K562 (cell line): ENCODE measurements at places on chromosomes 12 and 14. TPM values are rescaled to one million over a fixed set of nuclear protein-coding genes. Genes with fewer than 3 reads are reported as not detected.
A peak's percentile ranks its signal among the peaks of the same experiment; 100 is the strongest.

ZFHX2 gene
- 0.11 and 0.22 TPM in 2 replicates for total RNA-seq

TC2N gene
- total RNA-seq = 8.4 and 9.5 TPM in 2 replicates

RTN1 gene
- not detected in 2 replicates for total RNA-seq

GPRC5D gene
- not detected in 2 replicates for total RNA-seq

CIROP gene
- not detected in 2 replicates for total RNA-seq

DNA sequence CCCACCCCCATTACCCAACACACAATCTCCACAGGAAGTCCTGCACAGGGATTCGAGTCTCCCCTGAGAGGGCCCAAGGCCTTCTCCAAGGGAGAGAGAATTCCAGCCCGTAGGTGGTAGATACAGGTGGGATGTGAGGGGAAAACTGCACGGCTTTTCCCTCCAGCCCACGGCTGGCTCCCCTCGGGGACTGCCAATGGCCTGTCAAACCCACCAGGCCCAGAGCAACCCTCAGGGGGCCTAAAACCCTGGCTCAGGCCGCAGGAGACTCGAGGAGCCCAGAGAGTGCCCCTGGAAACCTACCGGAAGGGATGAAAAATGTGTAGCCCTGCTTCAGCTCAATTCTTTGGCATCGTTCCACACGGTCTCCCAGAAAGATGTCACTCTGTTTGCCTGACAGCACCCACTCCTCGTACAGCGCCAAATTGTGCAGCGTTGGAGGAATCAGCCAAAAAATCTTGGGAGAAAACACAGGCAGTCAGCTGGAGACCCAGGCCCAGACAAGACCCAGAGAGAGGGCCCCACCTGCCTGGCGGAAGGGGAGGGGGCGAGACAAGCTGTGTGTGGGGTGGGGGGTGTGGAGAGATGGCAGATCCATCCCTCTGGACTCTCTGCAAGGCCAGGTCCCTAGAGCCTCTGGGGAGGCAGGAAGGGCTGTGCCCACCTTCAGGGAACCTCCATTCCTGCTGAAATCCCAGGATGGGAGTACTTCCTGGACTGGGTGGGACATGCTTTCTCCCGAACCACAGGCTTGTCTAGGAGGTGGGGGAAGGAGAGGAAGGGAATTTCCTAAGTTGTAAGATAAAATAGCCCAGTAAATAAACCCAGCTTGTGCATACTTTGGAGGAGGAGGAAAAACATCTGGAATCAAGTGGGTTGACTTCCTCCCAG lies 48.1 kb downstream of the KDM2B start:
- no peak overlapping the region for H3K27ac ChIP-seq
- H3K36me3 ChIP-seq = peaks cover 18% of the 10 kb centered on the region; the same call in 2 of the 3 replicates
- H3K4me1 ChIP-seq = peaks cover 20% of the 10 kb centered on the region
- DNase-seq = no peak

DNA sequence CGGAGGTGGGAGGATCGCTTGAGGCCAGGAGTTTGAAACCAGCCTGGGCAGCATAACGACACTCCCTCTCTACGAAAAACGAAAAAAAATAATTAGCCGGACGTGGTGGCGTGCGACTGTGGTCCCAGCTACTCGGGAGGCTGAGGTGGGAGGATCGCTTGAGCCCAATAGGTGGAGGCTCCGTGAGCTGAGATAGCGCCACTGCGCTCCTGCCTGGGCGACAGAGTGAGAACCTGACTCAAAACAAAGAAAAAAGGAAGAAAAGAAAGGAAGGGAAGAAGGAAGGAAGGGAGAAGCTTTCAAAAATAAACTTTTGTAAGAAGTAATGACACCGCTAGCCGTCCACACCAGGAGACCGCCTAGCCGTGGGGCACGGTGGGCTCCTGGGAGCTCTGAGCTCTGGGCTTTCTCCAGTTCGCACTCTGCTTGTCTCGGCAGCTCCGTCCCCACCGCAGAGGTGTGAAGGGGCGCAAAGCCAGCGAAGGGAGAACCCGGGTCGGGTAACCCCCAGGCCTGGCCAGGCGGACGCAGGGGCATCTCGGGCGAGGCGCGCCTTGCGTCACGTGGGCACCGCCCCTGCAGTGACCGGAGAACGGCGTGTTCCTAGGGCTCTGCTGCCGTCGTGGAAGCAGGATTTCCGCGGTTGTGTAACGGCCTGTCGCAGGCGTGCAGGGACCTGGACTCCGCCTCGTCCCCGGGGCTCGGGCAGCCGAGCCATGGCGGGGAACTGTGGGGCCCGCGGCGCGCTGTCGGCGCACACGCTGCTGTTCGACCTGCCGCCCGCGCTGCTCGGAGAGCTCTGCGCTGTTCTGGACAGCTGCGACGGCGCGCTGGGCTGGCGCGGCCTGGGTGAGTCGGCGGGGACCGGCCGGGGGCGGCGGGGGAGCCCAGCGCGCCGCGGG lies at the start of gene IRAK3:
Gene IRAK3, plus strand, starts transcription at position 631 of the 902 bp plus-strand sequence. Its CDS starts 86 bp downstream, at position 717.
- no peak for DNase-seq
- no peaks in the 10 kb centered on the region for H3K4me1 ChIP-seq
- no peaks in the 10 kb centered on the region for H3K36me3 ChIP-seq

- no peaks in the 10 kb centered on the region for H3K27me3 ChIP-seq
- peaks cover 24% of the 10 kb centered on the region; the same call in 2 of the 3 replicates for H3K36me3 ChIP-seq
- peak overlapping the region; percentile 79 for H3K27ac ChIP-seq
These were observed 9.0 kb downstream of the DMAC2L start for GRCh38 chr14:50321009-50321660.

GRCh38 chr12:93594766-93595311 lies 22.4 kb downstream of the SOCS2 start:
- no peak for DNase-seq
- peak overlapping the region; percentile 2 for H3K4me3 ChIP-seq
- H3K36me3 ChIP-seq = no peaks in the 10 kb centered on the region
- peaks cover 4% of the 10 kb centered on the region for H3K4me1 ChIP-seq

DNA sequence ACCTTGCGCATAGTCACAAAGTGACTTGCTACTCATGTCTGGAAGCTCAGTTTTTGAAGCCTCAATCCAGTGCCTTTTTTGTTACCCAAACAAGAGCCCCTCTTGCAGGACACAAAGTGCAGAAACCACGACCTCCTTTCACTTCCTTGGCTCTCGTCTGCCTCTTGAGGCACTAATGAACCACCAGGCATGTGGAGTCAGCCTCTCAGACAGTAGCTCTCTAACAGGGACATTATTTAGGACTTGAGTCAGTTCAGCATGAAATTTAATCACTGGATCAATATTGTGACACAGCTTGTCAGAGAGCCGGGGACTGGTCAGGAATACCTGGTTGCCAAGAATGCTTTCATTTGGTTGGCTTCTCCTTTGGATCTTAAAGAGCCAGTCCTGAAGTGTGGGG lies 46.7 kb downstream of the HSPB8 start:
- H3K4me1 ChIP-seq = no peaks in the 10 kb centered on the region; the same call in 2 of the 3 replicates
- no peak overlapping the region for H3K27ac ChIP-seq
- no peak overlapping the region for H3K4me3 ChIP-seq
- DNase-seq = no peak

DNA sequence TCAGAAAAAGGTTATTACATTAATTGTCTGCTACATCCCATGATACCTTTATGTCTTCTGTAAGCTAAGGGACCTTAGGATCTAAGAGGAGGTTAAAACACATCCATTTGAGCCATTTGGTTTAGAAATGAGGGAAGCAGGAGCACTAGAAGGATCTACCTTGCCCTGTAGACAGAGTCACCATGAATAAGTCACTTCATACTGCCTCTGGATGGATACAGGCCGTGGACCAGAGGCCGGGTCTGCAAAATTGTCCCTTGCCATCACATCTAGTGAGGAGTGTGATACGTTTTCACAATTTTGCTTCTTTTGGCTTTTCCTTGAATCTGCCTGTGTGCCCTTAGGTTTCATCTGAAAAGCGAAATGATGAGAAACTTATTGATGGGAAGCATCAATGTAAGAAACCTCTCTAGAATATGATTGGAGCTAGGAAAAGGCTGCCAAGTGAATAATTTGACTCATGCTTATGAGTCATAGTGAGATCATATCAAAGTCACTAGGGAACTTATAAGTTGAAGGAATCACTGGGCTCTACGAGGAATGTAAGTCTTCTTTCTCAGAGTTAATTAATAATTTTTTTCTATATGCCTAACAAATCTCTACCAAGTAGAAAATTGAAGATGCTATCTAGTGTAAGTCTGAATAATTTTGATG lies 10.8 kb downstream of the GLRX5 start:
- H3K4me3 ChIP-seq = no peak overlapping the region
- DNase-seq = no peak
- H3K4me1 ChIP-seq = peaks cover 50% of the 10 kb centered on the region
- peaks cover 50% of the 10 kb centered on the region for H3K36me3 ChIP-seq

GRCh38 chr14:95496690-95497259 lies 19.7 kb downstream of the SYNE3 start:
- H3K4me3 ChIP-seq = no peak overlapping the region
- H3K27ac ChIP-seq = no peak overlapping the region
- H3K27me3 ChIP-seq = no peaks in the 10 kb centered on the region
- no peak for DNase-seq
- no peaks in the 10 kb centered on the region; the same call in none of the 2 replicates for H3K4me1 ChIP-seq

GRCh38 chr14:95134304-95134933 lies 22.9 kb downstream of the DICER1 start:
- no peaks in the 10 kb centered on the region for H3K27me3 ChIP-seq
- no peak overlapping the region for H3K4me3 ChIP-seq
- peaks cover 11% of the 10 kb centered on the region; the same call in 1 of the 3 replicates for H3K36me3 ChIP-seq
- H3K4me1 ChIP-seq = no peaks in the 10 kb centered on the region
- no peak overlapping the region for H3K27ac ChIP-seq
- DNase-seq = no peak

DNA sequence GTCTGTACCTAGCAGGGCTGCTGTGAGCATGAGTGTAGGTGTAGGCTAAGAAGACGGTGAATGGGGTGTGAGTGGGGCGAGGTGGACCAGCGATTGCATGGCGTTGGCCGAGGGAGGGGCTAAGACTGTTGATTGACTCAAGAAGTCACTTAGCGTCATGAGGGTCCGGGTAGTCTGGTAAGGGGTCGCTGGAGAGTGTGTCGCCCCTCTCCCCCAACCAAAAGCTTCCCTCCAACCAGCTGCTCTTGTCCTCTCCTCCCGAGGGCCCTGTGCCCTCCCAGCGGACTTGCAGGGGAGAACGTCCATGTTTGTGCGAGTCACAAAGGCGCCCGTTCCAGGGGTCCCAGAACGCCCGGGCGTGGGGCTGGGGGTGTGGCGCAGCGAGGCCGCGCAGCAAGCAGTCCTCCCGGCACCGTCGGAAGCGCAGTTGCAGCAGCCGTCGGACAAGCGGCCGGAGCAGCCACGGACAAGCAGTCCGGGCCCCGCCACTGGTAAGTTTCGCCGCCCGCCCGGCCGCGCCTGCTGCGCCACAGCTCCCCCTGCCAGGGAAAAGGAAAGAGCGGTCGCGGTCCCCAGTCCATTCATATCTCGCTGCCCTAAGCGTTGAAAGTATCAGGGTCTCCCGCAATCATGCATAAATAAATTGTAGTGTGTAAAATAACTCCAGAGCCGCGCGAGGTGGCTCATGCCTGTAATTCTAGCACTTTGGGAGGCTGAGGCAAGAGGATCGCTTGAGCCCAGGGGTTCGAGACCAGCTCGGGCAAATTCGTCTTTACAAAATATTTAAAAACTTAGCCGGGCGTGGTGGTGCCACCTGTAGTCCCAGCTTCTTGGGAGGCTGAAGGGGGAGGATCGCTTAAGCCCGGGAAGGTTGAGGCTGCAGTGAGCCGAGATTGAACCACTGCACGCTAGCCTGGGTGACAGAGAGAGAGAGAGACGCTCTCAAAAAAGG lies at the start of gene CCDC63:
Gene CCDC63, plus strand, starts transcription at position 373 of the 952 bp plus-strand sequence. CDS start 5,968 bp downstream, outside the sequence.
- DNase-seq = peak; percentile 55
- H3K27ac ChIP-seq = no peak within 1 kb of the TSS

DNA sequence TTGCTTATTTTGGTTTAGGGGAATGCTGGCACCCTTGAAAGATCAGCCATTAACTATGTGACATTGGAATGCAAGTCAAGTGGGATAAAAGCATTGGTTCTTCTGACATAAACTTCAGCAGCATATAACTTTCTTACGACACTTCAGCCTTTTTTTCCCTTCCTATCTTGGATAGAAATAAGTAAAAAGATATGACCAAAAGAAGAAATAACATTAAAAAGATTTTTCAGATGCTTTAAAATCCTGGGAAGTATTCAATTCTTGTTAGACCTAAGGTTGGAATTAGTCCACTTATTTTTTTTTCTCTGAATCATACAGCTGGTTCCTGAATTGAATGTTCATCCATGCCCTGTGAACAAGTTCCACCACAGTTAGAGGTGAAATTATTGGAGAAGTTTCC lies 85.6 kb upstream of the TSPAN8 start:
- no peaks in the 10 kb centered on the region for H3K36me3 ChIP-seq
- peaks cover 9% of the 10 kb centered on the region; the same call in 2 of the 3 replicates for H3K4me1 ChIP-seq
- DNase-seq = no peak
- no peak overlapping the region for H3K4me3 ChIP-seq
